HFFc6 (cell line): ENCODE measurements at places on chromosomes 12 and 14.

GRCh38 chr12:78278706-78279190 lies 448.1 kb downstream of the NAV3 start:
- no peak for DNase-seq

GRCh38 chr12:65232476-65233077 lies 45.9 kb upstream of the MSRB3 start:
- peak; percentile 4 for DNase-seq

DNA sequence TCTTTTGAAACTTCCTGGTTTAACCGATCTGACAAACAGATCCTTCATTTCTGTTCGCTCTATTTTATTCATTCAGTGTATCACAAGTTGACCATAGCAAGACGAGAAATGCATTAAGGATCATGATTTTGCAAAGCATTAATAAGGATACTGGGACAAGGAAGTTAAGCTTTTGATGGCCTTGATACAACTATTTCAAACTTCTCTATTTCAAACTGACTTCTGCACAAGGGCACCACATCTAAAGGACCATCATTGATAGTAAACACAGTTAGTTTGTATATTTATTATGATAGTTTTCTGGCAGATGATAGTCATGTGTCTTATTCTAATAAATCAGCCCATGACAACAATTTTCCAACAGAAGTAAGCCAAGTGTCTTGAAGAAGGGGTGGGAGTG lies 25.8 kb upstream of the PLXNC1 start:
- DNase-seq, result no peak

- DNase-seq, result no peak
Observed at GRCh38 chr12:46445093-46445492, 72.5 kb upstream of the SLC38A2 start.

GRCh38 chr12:119949594-119949993 lies 39.4 kb upstream of the BICDL1 start:
- DNase-seq, result no peak

- DNase-seq, result no peak
Observed at GRCh38 chr14:31785574-31785973, 224.4 kb downstream of the NUBPL start.

GRCh38 chr12:2541631-2542204 lies 253.1 kb upstream of the FKBP4 start:
- no peak for DNase-seq

GRCh38 chr14:95413289-95414215 lies 93.8 kb upstream of the CLMN start:
- DNase-seq, result peak; percentile 24

DNA sequence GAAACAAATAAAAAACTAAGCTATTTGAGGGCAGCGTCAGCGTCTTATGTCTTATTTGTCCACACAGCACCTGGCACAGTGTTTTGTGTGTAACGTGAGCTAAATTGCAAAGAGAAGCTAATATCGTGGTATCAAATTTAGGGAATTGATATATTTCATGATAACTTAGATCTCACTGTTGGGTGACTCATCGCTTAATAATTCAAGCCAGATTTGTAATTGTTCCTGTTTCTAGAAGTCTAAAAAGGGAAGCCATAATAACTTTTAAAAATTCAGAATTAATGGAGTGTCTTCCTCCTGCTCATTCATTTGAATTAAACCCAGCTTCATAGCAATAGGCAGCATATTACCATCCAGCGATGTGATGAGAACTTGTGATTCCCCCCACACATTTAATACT lies 214.7 kb downstream of the PDZRN4 start:
- no peak for DNase-seq

GRCh38 chr12:93571925-93572711 lies at the start of gene SOCS2:
TSS of gene SOCS2 (plus strand) at chr12:93572675. CDS start at chr12:93572898, 223 bp downstream.
- DNase-seq, result peak; percentile 22

- DNase-seq, result peak; percentile 12
Observed at GRCh38 chr12:79634957-79635471, 55.8 kb downstream of the PAWR start.

DNA sequence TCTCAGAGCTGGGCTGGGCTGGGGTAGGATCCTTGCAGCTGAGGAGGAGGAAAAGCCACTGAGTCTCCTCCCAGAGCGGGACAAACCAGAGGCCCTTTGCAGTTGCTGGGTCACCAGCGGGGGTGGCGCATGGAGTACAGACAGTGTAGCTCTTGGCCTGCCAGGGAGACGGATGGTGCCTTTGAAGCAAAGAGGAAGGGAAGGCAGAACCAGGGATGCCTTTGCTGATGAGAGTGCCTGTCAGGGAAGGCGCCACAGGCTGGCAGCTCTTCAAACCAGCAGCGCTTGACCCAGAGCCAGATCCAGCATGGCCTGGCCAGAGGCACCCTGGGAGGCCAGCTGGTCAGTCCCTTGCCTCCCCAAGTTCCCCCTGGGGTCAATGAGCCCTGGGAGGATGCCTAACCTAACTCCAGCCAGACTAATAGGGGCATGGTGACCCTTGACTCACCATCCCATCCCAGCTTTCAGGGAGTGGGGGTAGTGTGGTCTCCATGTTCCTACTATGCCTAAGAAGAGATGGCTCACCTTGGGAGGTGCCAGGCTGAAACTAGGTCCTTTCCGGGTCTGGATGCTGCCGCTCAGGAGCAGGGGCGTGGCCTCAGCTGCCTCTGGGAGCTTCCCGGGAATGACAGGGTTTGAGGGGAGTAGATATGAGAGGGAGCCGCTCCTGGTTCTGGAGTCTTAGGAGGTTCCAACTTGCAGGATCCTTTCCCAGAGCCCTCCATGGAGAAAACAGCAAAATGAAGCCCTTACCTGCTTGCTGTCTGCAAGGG lies 19.8 kb downstream of the VASH1 start:
- no peak for DNase-seq

DNA sequence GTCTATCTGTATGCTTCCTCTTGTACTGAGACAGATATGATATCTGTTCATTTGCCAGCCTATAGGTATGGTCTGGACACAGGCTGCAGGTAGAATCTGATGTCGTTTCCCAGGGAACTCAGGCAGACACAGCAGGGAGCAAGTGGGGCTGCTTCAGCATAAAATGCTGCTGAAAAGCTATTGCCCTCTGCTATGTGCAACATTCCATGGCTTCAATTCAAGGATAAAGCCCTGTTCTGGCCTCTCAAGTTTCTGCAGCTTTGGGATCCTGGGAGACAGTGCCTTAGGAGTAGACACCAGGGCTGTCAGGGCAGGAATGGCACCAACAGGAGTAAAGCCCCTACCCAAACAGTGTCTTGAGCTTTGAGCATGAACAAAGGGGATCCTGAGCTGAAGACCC lies 173.5 kb downstream of the SLC41A2 start:
- no peak for DNase-seq

- no peak for DNase-seq
Observed at GRCh38 chr14:100467939-100468338, 119.3 kb downstream of the BEGAIN start.

DNA sequence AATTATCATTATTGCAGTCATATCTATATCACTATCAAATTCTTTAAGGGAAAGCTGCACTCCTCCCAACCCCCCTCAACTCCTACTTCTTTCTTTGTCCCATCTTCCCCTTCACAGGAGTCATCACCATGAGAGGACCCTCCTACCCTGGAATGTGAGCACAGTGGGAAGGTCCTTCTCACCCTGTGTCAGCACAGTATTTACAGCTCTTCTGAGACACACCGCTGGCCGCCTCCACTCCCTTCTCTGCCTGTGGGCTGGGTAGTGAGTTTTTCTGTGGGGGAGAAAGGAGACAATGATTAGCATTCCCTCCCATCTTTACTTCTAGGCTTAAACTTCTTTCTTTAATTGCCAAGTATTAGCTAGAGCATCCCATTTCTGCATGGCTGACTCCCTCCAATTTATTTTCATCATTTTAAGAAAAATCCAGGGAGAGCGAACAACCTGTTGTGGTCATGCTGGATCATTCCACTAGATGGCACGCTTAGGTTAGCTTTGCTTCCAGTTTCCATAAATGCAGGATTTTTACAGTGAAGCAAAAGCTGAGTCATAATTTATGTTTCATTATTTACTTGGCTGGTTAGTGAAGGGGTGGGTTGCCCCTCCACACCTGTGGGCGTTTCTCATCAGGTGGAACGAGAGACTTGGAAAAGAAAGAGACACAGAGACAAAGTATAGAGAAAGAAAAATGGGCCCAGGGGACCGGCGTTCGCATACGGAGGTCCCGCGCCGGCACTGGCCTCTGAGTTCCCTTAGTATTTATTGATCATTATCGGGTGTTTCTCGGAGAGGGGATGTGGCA lies 188.5 kb downstream of the ALX1 start:
- peak; percentile 45 for DNase-seq

DNA sequence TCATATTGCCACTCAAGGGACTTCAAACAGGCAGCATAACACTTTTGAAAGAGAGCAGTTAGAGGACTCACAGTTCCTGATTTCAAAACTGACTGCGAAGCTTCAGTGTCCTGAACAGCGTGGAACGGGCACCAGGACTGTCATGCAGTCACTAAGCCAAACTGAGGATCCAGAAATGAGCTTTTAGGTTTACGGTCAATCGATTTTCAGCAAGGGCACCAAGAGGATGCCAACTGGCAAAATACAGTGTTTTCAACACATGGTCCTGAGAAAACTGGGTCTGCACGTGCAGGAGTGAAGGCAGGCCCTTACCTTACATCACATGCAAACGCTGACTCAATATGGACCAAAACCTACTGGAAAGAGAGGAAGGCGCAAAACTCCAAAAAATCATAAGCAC lies 15.6 kb downstream of the BRF1 start:
- DNase-seq, result no peak

- DNase-seq, result peak; percentile 63
Observed at GRCh38 chr14:58501214-58501816, 73.8 kb downstream of the KIAA0586 start.

DNA sequence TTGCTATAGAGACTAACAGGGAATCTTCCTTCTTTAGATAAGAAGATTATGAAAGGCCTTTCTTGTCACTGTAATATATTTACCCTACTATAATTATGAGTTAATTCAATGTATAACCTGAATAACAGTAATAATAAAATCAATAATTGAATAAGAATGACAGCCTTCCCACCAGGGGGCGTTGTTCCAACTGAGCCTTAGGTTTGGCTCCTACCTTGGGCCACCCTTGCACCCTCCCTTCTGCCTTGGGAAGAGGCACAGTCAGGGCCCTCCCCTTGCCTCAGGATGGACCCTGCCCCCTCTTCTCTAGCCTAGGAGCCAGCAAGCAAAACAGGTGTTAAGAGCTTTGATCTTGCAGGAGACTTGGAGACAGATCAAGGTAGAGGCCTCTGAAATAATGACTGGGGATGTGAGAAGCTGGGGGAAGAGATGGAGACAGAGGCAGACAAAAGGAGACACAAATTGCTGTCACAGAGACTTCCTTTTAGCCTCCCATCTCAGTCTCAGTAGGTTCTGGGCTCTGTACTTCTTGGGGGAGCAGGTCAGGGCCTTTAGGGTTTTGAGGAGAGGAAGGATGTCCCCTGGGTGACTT lies 40.1 kb upstream of the CISTR start:
- no peak for DNase-seq

DNA sequence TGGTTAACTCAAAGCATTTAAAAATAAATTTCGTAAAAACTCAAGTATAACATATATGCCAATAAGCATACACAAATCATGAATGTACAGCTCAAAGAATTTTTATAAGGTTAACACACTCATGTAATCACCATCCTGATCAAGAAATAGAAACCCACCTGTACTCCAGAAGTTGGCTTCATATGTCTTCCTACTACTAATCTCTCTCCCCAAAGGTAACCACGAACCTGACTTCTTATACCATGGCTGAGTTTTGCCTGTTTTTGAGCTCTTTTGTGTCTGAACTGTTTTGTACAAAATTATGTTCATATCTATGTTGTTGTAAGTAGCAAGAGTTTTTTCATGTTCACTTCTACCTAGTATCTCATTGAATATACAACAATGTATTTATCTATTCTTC lies 18.7 kb downstream of the DUSP16 start:
- DNase-seq, result no peak

GRCh38 chr14:85442996-85443395 lies 86.9 kb upstream of the FLRT2 start:
- DNase-seq, result no peak

DNA sequence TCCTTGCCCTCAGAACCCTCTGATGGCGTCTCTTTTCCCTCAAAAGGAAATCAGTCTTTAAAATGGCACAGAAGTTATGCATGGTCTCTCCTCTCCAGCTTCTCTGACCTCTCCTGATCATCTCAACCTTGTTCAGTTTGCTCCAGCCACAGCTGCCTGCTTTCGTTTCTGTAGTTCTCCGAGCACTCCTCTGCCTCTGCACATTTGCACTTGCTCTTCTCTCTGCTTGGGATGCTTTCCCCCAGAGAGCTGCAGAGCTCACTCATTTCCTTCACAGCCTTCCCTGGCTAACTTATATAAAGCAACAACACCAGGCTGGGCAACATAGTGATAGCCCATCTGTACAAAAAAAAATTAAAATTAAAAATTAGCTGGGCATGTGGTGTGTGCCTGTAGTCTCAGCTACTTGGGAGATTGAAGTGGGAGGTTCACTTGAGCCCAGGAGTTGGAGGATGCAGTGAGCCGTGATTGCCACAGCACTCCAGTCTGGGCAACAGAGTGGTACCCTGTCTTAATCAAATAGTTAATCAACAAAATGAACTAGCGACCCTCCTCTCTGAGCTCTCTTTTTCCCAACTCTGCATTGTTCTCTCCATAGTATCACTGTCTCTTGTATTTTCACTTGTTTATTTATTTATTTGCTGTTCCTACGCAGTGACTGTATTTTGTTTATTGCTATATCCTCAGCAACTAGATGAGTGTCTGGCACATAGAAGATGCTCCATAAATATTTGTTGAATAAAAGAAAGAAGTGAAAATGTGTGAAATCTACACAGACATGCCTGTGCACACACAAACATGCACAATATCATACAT lies 37.7 kb downstream of the PPFIBP1 start:
- no peak for DNase-seq

DNA sequence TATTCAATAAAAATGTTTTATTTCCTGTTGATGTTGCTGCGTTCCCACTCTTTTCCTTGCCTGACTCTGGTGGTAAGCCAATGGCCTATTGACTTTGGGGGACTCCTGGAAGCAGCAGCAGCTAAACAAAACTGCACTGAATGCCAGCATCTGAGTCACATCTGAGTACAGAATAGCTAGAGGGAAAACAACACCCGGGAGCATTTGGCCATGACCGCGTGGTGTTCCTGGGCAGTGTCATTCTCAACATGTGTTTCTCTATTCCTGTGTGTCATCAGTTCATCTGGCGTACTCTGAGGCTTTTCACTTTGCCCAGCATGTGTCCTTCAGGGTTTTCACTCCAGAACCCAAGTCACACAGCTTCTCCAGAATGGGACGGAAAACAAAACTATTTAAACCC lies 238.8 kb downstream of the PAWR start:
- peak; percentile 93 for DNase-seq
